ENCODE measurements at places on chromosomes 16 and 17.

- DNase-seq: peak; percentile 44
Measured at GRCh38 chr17:57328109-57328882, 72.0 kb downstream of the MSI2 start.

- DNase-seq: no peak
Measured at GRCh38 chr17:40541873-40542557, 23.3 kb downstream of the CCR7 start.

DNA sequence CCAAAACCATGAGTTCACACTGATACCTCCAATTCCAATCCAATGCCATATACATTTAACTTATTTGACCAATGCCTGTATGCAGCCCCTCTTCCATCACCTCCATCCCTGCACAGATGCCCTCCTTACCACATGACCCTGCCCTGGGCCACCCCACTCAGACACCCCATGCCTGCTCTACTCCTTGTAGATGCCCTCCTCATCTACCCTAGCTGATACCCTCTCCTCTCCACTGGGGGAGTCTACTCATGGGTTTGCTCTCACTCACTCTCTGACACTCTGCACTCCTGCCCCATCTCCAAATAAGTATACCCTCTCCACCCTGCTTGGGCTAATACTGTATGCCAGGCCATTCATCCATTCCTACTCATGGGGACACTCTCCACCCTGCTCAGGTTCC is 16.0 kb upstream of the CMTM4 start:
- DNase-seq: no peak

DNA sequence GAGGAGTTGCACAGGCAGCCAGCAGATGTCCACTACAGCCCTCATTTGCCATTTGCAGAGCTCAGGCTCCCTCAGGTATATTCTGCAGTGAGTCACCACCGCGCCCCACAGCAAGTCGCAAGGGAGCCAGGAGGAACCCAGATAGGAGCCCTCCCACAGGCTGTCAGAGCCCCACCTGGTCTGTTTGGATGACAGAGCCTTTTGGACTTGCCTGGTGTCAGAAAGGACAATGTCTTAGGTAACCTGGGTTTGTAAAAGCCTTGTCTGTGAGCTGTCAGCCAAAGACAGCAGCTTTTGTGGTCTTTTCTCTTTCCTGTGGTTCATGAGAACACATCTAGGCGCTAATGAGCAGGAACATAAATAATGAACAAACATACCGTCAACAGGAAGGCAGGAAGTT is 70.9 kb downstream of the GNAO1 start:
- no peak for DNase-seq

- DNase-seq: no peak
Measured at GRCh38 chr17:13222975-13223374, 205.1 kb upstream of the ELAC2 start.

DNA sequence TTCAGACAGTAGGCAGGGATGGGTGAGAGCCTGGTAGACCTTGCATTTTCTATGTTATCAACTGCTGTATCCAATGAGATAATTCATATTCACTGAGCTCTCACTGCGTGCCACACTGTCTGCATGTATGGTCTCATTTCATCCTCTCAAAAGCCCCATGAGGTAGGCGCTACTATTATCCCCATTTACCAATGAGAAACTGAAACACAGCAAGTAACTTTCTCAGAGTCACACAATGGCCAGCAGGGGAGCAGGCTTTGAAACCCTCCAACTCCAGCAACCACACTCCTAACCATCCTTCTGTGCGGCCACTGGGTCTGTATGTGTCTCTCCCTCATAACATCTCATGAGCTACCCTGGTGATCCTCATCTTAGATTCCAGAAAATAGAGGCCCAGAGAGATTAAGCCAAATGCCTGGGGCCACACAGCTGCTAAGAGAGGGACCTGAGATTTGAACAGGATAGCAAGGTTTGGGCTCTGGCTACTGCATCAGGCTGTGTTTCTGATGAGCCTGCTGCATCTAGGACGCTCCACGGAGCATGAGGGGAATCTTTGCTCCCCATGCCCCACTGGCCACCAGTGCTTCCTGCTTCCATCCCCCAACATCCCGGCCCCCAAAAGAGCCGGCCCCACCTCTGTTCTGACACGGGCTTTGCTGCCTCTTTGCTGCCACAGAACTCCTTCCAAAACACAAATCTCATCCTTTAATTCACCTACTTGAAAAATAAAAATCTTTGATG is 3.2 kb downstream of the CCR7 start:
- no peak for DNase-seq

GRCh38 chr16:67260426-67261063 is 11.8 kb downstream of the SLC9A5 start:
- DNase-seq: peak; percentile 58

GRCh38 chr17:50620858-50621257 is 13.8 kb upstream of the ABCC3 start:
- DNase-seq: no peak

DNA sequence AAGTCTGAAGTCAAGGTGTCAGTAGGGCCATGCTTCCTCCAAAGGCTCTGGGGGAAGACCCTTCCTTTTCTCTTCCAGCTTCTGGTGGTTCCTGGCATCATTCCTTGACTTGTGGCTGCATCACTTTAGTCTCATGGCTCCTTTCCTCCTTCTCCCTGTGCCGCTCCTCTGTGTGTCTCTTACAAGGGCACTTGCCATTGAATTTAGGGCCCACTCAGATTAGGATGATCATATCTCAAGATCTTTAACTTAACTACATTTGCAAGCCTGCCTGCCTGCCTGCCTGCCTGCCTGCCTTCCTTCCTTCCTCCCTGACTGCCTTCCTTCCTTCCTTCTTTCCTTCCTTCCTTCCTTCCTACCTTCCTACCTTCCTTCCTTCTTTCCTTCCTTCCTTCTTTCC is 89.7 kb upstream of the MPHOSPH6 start:
- no peak for DNase-seq

GRCh38 chr17:83187782-83188311 is 108.4 kb downstream of the METRNL start:
- DNase-seq: no peak

DNA sequence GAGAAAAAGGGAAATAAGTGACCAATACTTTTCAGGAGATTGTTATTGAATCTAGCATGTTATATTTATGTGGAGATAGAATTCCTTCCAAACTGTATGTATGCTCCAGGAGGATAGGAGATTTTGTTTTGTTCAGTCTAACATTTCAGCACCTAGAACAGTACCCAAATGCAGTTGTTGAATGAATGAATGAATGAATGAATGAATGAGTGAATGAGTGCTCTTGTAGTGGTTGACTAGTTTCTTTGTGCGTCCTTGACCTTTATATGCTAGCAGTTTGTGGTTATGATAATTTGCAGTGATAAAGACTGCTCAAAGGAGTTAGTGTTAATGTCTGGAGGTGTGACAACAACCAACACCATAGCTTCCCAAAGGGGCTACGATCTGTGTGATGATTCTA is 663.5 kb upstream of the GOT2 start:
- DNase-seq: no peak

All from iris pigment epithelial cell (primary cell).